ENCODE measurements at places on chromosomes 3 and 15. TPM values are rescaled to one million over a fixed set of nuclear protein-coding genes. Genes with fewer than 3 reads are reported as not detected.

- no peak for DNase-seq
These were observed 20.4 kb downstream of the RBP1 start for GRCh38 chr3:139518926-139519842.

The CD200R1 gene
- under 0.01 TPM for total RNA-seq

GRCh38 chr15:37055481-37055880 is 44.9 kb downstream of the MEIS2 start:
- DNase-seq: no peak

DNA sequence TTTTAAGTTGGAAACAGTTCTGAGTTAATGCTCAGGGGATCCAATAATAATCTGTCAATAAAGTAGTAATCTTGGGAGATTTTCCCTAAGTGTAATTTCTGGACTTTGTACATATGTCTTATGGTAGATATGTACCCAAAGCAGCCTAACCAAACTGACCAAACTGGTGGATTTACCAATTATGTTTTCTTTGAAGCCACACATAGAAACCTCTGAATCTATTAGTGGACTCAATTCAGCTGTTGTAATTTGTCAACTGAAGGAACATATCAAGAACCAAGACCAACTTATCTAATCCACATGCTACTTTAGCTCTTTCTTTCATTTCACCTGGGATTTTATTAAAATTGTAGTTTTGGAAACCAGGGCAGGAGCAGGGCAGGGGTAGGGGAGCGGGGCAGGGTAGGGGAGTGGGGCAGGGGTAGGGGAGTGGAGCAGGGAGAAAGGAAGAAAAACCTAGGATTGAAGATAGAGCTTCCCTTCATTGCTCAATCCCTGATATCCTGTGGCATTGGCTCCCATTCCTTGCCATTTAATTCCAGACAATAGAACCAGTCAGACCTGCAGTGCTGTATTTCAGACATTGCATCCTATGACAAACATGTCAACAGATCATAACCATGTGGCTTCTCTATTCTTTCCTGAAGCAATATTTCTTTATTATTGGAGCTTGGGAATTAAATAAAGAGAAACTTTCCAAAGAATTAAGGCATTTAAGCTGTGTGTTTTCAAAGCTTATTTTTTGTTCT is 101.8 kb downstream of the NFKBIZ start:
- DNase-seq: no peak

GRCh38 chr3:141407047-141407446 is 38.7 kb downstream of the ZBTB38 start:
- DNase-seq: peak; percentile 91

GRCh38 chr15:74333662-74334061 is 33.8 kb downstream of the CYP11A1 start:
- DNase-seq: no peak

DNA sequence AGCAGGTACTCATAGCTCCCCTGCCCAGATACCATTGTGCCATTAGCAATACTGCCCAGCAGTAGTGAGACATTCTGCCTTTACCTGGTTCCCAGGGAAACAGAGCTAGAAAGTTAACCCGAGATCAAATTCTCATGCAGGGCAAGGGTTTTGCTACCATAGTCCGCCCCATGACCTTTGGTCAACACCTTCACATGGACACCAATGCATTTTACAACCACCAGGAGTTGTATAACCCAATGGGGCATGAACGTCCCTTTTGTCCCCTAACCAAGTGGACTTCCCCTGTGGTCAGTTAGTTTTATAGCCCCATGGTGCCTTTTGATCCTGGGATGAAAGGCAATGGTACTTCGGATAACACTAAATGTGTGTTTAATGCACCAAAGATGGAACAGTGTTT is 151.7 kb upstream of the IQSEC1 start:
- peak; percentile 49 for DNase-seq

The STRIT1 gene
- total RNA-seq: not detected

- no peak for DNase-seq
These were observed 14.0 kb upstream of the CCDC80 start for GRCh38 chr3:112654979-112655378.

The GTF2A2 gene
- 18.9 TPM for total RNA-seq

The LRRK1 gene
- 15.2 TPM for total RNA-seq

The WNT5A gene
- total RNA-seq: 145 TPM

The GP9 gene
- not detected for total RNA-seq

The CAV3 gene
- total RNA-seq: not detected

GRCh38 chr3:183038221-183038620 is 57.9 kb upstream of the DCUN1D1 start:
- no peak for DNase-seq

- peak; percentile 65 for DNase-seq
These were observed 57.5 kb upstream of the GCNT3 start for GRCh38 chr15:59553879-59554735.

DNA sequence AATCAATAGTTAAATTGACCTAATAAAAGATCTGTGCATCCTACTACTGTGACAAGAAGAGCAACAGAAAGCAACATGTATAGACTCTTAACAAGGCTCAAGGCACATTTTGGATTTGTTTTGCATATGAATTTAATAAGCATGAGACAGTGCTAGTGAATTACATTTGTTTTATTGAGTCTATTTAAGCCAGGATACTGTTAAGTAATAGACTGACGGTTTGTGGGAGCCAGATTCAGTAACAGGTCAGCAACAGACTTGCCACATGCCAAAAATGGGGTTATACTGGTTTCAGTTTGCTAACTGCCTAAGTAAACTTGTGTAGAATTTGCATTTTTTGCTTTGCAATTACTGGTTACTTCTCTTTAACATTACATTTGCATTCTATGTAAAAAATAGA is 54.0 kb downstream of the MBNL1 start:
- DNase-seq: no peak

The SNX1 gene
- total RNA-seq: 51.0 TPM

DNA sequence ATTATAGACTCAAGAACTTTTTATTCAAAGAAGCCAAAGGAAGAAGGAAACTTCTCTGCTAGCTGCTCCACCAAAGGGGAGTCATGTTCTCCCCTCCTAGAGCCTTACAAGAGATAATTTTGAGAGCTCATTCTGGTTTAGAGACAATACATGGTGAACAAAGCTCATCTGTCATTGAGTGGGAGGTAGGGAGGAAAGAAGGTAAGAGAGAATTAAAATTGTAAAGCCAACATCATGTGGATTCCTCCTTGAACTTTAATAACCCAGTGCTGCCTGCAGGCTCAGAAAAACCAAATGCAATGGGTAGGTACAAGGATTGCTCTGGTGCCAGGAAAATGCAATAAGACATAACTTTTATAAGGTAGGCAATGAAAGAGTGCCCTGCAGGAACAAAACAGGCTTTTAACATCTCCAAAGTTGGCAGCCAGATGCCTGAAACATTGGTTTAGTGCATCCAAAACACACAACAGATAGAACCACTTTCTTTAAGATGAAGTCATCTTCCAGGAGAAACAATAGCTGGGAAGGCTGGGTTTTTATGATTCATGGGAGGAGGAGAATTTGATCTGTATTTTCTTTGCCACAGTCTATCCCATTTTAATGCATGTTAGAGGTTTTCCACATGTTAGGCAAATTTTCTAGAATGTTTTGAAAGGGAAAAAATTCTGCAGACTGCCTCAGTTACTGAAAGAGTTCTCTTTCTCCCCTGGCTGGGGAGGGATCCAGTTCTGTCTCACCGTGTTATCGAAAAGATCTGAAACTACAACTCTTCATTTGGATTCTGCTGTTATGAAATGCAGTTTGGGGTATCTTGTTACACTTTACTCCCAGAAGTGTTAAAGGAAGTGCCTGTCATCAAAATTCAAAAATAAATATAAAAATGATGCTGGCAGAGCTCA is 11.3 kb upstream of the ARHGEF3 start:
- DNase-seq: no peak

DNA sequence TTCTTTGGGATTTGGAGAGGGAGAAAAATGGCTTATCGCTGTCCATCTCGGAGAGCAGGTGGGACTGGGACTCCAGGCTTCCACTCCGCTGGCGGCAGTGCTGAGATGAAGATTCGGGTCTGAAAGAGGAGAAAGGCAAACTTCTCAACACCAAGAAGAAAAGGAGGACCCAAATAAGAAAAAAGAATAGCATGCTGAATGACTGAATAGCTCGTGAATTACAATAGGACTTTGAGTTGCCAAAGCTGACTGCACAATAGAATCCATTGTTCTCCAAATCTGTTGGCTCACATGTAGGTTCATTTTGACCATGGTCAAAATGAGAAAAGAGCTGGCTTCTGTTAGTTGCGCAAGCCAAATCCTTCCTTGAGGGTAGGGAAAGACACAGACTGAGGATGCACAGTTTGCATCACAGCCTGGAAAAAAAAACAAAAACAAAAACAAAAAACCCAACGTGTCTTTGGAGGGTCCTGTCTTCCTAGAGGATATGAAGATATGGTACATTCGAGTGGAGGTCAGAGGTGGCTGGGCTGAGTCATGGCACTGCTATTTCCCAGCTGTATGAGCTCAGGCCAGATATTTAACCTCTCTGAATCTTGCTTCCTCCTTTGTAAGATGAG is 59.3 kb upstream of the LMOD3 start:
- no peak for DNase-seq

- DNase-seq: no peak
These were observed 214.4 kb downstream of the RORA start for GRCh38 chr15:61014698-61015097.

DNA sequence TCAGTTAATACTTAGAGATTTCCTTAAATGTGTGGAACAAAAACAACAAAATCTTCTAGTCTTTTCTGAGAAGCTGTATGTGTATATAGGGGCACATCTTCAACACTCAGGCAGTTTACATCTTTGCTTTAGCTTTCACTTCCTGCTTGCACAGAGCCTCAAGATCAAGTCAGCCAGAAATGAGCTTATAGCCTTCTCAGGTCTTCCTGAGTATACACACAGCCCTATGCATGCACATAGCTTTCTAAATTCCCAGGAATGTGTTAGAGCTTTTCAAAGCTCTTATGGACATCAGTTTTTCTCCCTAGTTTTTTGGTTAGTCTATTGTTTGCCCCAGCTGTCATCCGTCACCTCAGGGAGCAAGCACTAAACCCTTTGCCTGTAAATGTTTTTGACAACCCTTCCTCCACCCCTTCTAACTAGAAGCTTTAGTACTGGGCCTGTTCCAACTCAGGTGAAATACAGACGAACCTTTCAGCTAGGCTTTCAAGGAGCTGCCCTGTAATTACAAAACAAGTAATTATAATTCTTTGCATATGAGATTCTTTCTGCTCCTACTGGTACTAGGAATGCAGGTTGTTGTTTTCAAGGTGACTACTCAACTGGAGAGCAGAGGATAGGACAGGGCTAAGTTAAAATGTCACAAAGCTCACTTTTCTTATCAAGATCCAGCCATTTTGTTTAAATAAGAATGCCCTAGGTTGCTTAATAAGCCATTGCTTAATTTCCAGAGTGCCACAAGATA is 22.6 kb upstream of the MTMR10 start:
- DNase-seq: no peak

DNA sequence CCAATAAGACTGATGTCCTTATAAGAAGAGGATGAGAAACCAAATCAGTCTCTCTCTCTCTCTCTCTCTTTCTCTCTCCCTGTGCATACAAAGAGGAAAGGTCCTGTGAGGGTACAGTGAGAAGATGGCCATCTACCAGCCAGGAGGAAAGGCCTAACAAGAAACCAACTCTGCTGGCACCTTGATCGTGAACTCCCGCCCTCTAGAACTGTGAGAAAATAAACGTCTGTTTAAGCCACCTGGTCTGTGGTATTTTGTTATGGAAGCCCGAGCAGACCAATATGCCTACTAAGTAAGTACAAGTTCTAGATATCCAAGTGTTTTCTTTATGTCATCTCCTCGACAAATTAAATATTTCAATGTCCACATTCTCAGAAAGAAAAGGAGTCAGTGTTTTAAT is 44.9 kb upstream of the TMC3 start:
- no peak for DNase-seq

- peak; percentile 73 for DNase-seq
These were observed 181.0 kb downstream of the ATG7 start for GRCh38 chr3:11452885-11453847.

GRCh38 chr3:39808467-39809180 is 785 bp upstream of the MYRIP start:
- DNase-seq: peak; percentile 55

DNA sequence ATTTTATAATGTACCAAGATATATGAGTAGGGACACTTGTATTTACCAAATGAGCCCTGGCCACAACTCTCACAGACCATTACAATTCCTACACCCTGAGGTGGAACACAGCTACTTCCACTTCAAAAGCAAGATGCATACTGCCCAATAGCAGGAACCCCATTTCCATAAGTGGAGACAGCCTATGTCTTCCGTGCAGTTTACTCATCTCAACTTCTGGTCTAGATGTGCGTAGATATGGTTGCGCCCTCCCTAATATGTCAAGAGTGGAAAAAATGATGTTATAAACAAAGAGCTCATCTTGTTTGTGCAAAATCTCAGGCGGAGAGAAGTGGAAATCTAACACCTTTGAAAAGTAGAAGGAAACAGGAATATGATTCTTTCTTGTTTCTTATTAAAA is 44.6 kb downstream of the RAB27A start:
- DNase-seq: no peak

- DNase-seq: no peak
These were observed 42.5 kb downstream of the CHCHD4 start for GRCh38 chr3:14082108-14082657.

The NRROS gene
- 0.72 TPM for total RNA-seq

The CYP8B1 gene
- not detected for total RNA-seq

The CP gene
- total RNA-seq: 0.88 TPM

- no peak for DNase-seq
These were observed 346.6 kb downstream of the EPHB1 start for GRCh38 chr3:135141672-135142071.

The FETUB gene
- total RNA-seq: not detected

GRCh38 chr3:28973609-28974008 is 307.3 kb upstream of the RBMS3 start:
- peak; percentile 56 for DNase-seq

DNA sequence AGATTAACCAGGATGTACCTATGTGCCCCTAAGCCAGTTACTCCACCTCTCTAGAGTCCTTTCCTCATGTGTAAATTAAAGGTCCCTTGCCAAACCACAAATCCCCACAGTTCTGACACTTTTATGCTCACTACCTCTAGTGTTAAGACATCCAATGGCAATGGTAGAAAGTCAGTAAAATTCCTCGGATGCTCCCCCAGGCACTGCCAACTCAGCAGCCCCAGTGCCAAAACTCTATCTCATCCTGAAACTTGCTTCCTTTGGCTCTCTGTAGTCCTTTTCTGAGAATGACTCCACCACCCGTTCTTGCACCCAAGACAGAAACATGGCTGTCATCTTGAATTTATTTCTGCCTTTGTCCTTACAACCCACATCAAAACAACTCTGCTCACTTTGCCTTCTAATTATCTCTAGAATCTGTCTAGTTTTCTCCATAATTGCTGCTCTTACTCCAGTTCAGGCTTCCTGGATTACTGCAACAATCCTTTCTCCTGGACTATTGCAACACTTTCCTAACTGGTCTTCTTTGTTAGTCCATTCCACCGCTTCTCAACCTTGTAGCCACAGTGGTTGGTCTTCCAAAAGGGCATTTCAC is 41.6 kb downstream of the MB21D2 start:
- no peak for DNase-seq

GRCh38 chr3:149042789-149043386 is 43.4 kb downstream of the HLTF start:
- no peak for DNase-seq

DNA sequence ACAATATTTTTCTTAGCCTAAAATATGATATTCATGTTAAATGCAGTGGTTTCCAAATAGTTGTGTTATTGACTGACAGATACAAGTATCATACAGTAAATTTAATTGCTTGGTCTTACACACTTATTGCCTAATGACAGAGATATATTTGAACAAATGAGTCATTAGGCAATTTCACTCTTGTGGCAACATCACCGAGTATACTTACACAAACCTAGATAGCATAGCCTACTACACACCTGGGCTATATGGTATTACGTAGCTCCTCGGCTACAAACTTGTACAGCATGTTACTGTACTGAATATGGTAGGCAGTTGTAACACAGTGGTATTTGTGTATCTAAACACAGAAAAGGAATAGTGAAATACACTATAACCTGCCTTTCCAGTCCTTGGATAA is 50.3 kb downstream of the SERPINI1 start:
- DNase-seq: no peak
